ENCODE measurements at places on chromosomes 3 and 15.

GRCh38 chr15:28122038-28122949, 23.2 kb upstream of the OCA2 start:
- DNase-seq: no peak

DNA sequence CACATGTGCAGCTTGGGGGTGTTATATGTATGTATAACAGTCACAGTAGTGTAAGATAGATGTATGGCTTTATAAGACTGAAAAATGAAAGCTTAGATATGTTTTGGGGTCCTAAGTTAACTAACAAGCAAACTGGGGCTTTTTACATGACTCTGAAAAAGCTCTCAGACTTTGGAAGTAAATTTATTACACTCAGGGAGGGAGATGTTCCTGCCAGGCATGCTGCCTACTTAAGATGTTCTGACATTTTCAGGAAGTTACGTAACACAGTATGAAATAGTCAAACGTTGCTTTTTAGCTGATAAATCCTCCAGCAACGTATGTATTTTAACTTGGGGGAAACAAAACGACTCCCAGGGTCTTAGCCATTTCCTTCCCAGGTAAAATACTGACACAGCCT, 1.7 kb upstream of the IFT57 start:
- DNase-seq: no peak

DNA sequence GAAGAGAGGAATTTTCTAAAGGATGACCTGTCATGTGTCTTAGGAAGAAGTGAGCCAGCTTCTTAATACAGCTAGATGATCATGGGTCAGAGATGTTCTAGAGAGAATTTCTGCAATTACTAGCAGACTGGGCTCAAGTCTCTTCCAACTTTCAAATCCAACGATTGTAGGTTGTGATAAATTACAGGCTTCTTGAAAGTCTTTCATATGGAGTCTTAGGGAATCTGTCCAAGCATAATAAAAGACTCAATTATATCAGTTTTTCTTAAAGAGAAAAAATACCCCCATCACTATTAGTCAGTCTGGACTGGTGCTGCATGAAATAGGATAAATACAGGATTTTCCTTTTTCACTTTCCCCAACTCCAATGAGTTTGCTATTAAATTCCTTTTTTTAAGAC, 59.1 kb downstream of the DRD3 start:
- no peak for DNase-seq

DNA sequence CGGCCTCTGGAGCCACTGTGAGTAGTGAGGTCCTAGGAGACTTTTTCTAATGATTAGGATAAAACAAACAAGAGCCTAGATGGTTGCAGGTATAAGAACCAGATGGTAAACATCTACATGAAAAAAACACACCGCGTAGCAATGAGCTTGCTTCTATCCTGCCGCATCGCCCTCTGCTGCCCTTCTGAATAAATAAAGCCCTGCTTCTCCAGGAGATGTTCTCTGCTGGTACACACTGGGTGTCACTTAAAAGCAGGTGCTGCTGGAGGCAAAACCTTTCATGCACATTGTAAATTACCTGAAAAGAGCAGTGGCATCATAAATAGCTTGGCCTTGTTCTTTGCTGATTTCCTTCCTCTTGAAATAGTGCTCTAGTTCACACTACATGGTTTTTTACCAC, 164.4 kb upstream of the TOPAZ1 start:
- no peak for DNase-seq

DNA sequence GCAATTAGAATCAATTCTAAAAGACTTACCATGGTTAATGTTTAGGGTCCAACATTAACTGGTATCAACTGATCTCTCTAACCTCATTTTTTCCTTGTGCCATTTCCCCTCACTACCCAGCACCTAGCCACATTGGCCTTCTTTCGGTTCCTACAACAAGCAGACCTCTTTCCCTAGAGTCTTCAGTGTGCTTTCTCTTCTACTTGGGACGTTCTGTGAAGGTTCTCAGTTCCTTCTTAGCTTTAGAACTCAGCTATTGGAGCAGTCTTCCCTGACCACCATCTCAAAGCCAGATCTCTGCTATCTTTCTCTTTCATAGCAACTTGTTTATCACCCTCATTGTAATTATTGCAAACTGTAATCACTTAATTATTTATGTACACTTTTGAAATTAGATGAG, 31.5 kb upstream of the MINDY4B start:
- DNase-seq: no peak

Data from naive thymus-derived CD8-positive, alpha-beta T cell (primary cell).